ENCODE measurements at places on chromosomes 11 and 22.

GRCh38 chr22:26547837-26548236 is 35.6 kb upstream of the TFIP11 start:
- DNase-seq = no peak

DNA sequence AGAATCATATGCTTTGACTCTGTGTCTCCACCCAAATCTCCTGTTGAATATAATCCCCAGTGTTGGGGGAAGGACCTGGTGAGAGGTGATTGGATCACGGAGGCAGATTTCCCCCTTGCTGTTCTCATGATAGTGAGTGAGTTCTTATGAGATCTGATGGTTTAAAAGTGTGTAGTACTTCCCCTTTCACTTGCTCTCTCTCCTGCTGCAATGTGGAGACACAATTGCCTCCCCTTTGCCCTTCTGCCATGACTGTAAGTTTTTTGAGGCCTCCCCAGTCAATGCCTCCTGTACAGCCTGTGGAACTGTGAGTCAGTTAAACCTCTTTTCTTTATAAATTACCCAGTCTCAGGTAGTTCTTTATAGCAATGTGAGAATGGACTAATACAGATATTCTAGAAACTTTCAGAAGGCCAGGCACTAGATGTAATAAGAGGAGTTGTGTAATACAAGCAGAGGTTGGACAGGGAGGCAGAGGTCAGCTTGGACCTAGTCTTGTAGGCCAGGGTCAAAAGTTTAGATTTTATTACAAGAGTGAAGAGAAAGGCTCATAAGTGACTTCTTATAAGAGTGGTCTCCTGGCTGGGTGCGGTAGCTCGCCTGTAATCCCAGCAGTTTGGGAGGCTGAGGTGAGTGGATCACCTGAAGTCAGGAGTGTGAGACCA is 9.3 kb upstream of the SERPING1 start:
- no peak for DNase-seq

DNA sequence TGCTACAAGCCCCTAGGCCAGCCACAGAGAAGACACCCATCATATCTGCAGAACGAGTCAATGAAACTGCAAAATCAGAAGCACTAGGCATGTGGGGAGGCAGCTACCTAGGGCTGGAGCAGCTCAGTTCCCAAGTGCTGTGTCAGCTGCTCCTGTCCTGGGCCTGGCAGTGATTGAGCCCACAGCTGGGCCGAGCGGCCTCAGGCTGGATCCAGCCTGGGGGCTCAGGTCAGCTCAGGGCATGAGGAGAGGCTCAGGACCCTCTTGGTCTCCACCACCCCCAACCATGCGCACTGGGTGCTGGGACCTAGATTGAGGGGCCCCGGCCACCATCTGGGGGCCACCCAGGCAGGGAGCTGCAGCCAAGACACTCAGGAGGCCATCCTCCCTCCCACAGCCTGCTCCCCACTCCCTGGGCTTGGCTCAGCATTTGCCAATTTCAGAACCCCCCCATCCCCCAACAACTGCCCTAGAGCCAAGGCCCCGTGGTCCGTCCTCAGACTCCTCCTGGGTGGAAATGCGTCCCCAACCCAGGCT is 2.4 kb upstream of the TNNT3 start:
- DNase-seq = no peak

DNA sequence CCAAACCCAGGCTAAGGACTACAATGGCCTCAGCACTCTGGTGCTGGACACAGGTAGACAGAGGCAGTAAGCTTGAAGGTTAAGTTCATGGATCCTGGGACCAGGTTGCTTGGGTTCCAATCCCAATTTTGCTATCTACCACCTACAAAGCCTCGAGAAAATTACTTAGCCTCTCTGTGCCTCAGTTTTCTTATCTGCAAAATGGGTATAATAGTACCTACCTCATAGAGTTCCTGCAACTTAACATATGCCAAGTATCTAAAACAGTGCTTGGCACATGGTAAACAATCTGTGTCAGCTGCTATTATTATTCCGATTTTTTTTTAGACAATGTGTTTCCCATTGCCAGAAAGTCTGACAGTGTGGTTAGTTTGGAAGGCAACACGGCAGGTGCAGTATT is 37.5 kb downstream of the SYN3 start:
- DNase-seq = no peak

DNA sequence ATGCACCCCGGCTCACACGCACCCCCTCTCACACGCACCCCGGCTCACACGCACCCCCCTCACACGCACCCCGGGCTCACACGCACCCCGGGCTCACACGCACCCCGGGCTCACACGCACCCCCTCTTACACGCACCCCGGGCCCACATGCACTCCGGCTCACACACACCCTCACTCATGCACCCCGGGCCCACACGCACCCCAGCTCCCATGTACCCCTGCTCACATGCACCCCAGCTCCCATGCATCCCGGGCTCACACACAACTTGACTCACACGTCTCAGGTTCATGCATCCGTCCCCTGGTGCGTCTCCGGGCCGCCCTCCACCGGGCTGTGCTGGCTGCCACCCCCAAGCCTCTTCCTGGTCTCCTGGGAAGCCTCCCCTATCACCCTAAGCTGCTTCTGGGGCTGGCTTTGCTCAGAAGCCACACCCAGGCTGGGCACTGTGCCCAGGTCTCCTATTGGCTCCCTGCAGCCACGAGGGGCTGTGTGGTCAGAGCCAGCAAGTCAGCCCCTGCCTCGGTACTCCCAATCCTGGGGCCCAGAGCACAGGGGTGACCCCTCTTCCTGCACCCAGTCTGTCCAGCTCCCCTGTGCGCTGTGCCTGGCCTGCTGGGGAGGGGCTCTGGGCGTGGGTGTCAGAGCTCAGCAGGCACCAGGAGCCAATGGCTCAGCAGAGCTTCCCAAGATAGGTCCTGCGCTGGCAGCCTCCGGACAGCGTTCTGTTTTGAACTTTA is 16.9 kb downstream of the TSPAN4 start:
- DNase-seq = no peak

- no peak for DNase-seq
Measured at GRCh38 chr11:80327956-80328614, 887.3 kb upstream of the TENM4 start.

DNA sequence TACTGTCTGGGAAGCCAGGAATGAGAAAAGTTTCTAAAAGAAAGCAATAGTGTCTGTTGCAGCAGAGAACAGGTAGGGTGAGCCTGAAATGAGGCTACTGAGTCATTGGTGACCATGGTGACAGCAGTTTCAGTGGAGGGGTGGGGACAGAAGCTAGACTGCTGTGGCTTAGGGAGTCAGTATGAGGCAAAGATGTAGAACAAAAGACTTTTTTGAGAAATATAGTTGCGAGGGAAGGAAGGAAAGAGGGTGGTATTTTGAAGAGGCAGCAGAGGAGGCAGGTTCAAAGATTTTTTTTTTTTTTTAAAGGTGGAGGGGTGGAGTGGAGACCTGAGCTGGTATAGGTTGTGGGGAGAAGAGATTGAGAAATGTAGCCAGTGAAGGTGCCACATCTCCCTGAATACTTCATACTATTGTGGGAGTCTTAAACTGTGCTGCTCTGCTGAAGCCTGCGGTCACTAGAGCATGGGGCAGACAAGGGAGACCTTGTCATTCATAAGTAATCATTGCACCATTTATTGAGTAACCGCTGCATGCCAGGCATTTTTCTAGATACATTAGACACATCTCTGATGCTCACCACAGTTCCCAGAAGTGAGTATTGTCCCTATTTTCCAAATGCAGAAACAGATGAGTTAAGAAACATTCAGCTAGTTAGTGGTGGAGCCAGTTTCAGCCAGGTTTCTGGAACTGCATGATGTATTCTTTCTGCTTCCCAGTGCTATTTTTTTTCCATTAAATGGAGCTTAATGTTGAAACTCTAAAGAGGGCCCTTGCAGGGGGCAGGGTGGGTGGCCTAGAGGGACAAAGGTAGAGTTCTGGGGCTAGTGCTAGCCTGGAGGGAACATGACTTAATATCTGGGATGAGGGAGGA is 49.9 kb downstream of the STIM1 start:
- no peak for DNase-seq

GRCh38 chr11:111463276-111463675 is 48.9 kb downstream of the BTG4 start:
- no peak for DNase-seq

- DNase-seq = no peak
Measured at GRCh38 chr22:46346680-46347405, 11.3 kb downstream of the TRMU start.

- DNase-seq = no peak
Measured at GRCh38 chr11:69309631-69310280, 15.8 kb downstream of the MYEOV start.

DNA sequence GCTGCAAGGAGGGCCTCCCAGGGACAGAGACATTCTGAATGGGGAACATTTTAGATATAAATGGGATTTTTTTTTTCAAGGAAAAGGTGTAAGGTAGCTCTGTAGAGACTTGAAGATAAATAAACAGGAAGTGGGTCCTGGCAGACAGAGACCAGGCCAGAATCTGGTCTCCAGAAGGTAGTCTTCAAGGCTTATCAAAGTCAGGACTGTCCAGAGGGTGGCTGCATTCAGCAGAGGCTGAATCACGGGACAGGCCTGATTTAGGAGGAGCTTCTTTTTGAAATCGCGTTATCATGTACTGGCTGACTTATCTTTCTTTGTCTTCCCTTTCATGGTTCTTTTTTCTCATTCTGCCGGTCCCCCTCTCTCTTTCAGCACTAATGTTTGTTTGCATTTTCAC is 542.9 kb downstream of the NTM start:
- no peak for DNase-seq

GRCh38 chr22:44463151-44463550 is 34.9 kb downstream of the RTL6 start:
- no peak for DNase-seq

DNA sequence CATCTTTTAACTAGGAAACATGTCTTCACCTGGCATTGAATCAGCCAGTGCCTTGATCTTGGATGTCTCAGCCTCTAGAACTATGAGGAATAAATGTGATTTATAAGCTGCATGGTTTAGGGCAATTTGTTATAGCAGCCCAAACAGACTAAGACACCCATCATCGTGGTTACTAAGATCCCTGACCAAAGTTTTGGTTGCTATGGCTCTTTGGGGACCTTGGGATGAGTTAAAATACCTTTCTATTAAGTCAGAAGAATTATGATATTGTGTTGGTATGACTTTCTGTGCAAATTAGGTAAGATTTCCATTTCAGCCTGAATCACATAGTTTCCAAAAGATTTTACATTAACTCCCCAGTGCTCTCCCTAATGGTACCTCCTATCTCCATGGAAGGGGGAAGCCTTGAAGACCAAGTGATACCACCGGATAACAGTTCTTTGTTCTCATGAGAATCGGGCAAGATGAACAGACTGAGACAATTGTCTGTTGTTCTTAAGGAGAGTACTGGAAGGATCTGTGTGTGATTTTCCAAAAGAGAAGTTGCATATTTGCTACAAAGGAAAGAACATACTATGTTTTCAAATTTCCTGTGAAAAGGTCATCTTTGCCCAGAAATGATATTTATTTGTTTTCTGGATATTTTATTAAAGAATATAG is 60.4 kb upstream of the UBASH3B start:
- no peak for DNase-seq

- DNase-seq = no peak
Measured at GRCh38 chr11:1300121-1300520, 9.3 kb downstream of the TOLLIP start.

DNA sequence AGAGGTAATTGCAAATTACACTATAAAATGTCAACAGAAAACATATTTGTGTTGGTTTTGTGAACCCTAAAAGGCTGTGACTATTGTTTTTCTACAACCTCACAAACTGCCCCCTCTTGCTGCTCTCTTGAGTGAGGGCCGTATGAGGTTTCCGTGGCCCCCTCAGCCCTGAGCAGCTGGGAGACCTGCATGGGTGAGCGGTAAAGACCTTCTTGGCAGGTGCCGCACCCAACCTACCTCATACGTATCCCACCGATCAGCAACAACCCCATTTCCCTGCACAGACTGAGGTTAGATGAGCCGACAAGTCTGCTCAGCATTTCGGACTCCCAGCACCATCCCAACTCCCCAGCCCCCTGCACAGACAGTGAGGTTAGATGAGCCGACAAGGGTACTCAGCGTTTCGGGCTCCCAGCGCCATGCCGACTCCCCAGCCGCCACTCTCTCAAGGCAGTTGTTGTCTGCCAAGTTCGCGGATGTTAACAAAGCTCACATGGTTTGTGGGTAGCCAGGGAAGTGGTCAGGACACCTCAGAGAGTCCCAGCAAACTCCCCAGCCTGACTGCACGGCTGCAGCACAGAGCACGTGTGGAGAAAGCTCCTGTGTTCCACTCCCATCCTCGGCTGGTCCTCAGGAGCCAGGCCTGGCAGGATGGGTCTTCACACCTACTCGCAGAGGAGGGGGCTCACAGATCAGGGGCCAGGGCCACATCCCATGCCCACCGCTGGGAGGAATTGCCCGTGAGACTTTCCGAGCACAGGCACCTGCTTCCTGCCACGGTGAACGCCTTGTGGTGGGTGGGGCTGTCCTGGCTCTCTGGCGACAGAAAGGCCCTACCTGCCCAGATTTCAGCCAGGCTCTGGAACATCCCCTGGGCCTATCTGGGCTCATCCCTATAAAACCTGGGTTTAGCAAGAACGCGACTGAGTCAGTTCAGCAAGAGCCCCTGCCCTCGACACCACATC is 502.9 kb downstream of the BRD1 start:
- no peak for DNase-seq

DNA sequence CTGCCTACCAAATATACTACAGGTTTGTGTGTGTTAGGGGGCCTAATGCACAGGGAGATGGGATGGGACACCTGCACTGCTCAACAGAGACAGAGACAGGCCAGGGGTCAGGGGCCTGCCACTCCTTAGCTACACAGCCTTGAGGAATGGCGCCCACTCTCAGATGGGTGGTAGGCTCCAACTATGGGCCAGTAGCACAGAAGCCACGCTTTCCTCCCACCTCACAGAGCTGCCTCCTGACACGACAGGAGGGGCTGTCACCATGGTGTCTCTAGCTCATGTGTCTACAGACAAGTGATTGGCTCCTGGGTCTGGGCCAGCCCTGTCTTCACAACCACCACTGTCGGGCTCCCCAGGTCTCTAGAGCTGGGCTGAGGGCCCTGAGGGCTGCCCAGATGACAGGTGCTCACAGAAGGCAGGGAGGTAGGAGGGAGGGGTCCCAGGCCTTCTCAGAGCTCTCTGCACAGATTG is 81.8 kb downstream of the DGCR2 start:
- DNase-seq = no peak

- DNase-seq = no peak
Measured at GRCh38 chr11:68282141-68282860, 10.5 kb upstream of the C11orf24 start.

- DNase-seq = no peak
Measured at GRCh38 chr11:27046956-27047355, 6.3 kb downstream of the BBOX1 start.

DNA sequence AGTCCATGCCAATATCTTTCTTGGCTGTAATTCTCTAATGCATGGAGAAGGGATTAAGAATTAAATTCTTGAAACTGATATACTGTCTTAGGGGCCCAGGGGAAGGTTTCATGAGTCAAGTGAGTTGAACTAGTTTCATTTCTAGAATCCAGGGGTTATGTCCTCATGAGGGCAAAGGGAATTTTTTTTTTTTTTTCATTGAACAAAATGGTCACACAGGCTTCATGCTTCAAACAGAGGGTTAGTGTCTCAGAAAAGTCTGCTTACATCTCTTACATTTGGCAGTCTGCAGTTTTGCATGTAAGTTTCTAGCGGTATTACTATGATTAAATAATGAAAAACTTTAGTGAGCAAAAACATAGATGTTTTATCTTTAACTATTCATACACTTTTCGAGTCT is 32.9 kb downstream of the PPME1 start:
- DNase-seq = no peak
